NCI-H2081 (cell line): ENCODE measurements at places on chromosomes 2 and 18.

DNA sequence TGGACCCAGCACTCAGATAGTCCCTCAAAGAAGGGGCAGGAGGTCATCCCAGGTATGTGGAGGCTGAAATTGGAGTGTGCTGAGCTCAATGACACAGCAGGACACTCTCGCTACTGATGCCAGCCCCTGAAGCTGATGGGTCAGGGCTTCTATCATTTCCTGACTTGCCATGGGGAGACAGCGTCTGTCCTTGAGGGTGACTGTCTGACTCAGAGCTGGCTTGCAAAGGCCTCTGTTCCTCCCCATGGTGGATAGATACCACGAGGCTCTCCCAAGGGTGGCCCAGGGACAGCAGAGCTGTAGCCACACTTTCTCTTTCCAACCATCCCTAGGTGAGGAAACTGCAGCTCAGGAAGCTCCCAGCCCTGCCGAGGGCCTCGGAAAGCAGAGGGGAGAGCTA lies 10.8 kb downstream of the ALPG start:
- DNase-seq = no peak

GRCh38 chr18:67973916-67974315 lies 457.4 kb upstream of the DSEL start:
- DNase-seq = no peak

GRCh38 chr2:55618275-55619055 lies 1.0 kb upstream of the PPP4R3B start:
- DNase-seq = peak; percentile 84

GRCh38 chr18:10838553-10838952 lies 310.8 kb downstream of the PIEZO2 start:
- DNase-seq = no peak

DNA sequence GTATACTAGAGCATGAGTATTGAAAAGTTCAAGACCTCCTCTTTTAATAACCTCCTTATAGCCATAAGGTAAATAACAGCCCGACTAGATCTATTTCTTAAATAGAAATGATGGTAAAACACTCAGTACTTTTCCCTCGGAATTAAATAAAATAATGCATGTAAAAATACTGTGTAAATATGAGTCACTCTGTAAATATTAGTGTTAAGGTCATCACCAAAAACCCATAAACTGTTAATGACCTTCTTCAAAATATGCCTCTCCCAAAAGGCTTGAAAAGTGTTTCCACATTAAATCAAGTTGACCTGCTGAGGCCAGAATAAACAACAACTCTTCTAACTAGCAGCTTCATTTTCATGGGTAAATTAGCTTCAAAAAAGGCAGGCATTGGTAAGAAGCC lies 25.3 kb upstream of the BZW1 start:
- peak; percentile 29 for DNase-seq

- no peak for DNase-seq
Observed at GRCh38 chr2:234670052-234670451, 173.2 kb upstream of the ARL4C start.

- no peak for DNase-seq
Observed at GRCh38 chr2:33437297-33437696, 39.2 kb upstream of the RASGRP3 start.

GRCh38 chr2:143623909-143624260 lies 494.7 kb downstream of the ARHGAP15 start:
- no peak for DNase-seq

GRCh38 chr2:178592655-178593054 lies 112.4 kb downstream of the PLEKHA3 start:
- no peak for DNase-seq

DNA sequence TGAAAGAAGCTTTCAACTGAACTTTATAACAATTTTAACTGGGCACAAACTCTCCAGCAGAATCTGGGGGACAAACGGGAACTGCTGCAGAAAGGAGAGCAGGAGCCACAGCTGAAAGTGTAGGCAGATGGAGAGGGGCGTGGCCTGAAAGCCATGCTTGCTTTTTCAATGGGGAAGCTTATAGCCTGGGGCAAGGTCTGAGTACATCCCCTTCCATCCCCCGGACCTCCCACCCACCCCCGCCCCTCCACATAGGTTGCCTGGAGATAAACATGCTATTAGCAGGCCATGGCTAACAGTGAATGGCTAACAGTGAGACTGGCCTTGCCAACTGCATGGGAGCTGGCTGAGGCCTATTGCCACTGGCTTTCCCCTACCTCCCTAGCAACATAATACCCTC lies 317.9 kb upstream of the TANK start:
- DNase-seq = no peak
